ENCODE measurements at places on chromosomes 1 and 21. TPM values are rescaled to one million over a fixed set of nuclear protein-coding genes. Genes with fewer than 3 reads are reported as not detected.

Gene MROH7
- 5.9 TPM for polyA plus RNA-seq

DNA sequence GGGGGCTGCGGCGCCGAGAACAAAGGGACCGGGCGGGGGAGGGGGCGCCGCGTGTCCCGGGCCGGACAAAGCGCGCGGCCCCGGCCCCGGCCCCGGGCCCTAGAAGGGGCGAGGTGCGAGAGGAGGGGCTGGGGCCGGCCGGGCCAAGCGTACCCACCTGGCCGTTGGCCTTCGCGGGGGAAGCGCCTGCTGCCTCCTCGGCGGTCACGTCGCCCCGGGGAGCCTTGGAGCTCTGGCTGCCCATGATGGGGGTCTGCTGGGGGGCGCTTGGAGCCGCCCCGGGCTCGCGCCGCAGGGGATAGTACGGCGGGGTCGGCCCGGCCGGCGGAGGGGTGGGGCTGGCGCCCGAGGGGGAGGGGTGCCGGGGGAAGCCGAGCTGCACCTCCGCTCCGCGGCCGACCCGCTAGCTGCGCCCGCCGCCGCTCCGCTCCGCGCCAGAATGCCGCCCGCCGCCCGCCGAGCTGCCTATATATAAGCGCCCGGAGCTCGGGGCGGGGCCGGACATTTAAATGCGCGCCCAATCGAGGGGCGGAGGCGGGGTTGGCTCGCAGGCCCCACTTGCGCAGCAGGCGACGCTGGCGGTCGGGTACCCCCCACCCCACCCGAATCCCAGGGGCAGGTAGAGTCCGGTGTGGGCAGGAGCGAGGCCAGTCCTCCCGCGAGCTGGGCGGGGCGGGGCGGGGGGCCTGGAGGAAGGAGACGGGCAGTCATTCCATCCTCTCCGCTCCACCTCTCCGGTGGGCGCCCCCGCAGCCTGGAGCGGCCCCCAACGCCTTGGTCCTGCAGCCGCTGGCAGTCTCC lies at the start of gene MARCKSL1:
TSS of gene MARCKSL1 (minus strand) at position 444 of the 801 bp plus-strand sequence. CDS start at position 244, 200 bp downstream.
- peak; percentile 73 for DNase-seq

Gene FCRL6
- polyA plus RNA-seq, result not detected

DNA sequence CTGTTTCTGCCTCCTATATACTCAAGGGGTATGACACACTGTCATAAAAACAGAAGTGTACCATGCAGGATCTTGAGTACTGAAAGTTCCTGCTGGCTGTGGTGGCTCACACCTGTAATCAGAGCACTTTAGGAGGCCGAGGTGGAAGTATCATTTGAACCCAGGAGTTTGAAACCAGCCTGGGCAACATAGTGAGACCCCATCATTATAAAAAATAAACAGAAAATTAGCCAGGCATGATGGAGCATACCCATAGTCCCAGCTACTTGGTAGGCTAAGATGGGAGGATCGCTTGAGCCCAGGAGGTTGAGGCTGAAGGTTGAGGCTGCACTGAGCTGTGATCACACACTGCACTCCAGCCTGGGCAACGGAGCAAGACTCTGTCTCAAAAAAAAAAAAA lies 20.1 kb downstream of the ERI3 start:
- no peak for DNase-seq

Gene ATP1A2
- 87.0 TPM for polyA plus RNA-seq

DNA sequence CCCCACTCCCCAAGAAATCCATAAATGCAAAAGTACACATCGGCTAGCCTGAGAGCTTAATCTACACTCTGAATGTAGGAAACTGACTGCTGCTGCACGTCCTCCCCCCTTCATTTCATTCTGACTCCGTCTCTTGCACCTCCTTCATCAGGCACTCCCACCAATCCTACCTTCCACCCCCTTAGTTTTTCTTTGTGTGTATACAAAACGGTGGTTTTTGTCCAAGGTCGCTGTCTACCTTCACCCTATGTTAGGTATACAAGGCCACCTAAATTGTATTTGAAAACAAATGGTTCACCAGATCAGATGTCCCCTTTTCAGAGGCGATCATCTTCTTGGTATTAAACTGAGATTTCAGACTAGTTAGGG lies 1.9 kb downstream of the WDR26 start:
- no peak for DNase-seq

DNA sequence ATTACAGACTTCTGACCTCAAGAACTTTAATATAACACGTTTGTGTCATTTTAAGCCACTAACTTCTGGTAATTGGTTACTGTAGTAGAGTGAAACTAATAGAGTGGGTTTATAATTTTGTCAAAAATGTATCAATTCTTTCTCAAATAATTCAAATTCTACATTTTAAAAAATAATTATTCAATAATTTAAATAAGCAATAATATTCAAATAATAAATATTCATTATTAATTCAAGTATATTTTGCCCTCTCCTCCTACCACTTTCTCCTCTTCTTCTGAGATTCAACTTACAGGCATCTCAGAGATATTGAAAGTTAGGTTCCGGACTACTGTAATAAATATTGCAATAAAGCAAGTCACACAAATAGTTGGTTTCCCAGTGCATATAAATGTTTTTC lies 1107.1 kb downstream of the KCNT2 start:
- no peak for DNase-seq

DNA sequence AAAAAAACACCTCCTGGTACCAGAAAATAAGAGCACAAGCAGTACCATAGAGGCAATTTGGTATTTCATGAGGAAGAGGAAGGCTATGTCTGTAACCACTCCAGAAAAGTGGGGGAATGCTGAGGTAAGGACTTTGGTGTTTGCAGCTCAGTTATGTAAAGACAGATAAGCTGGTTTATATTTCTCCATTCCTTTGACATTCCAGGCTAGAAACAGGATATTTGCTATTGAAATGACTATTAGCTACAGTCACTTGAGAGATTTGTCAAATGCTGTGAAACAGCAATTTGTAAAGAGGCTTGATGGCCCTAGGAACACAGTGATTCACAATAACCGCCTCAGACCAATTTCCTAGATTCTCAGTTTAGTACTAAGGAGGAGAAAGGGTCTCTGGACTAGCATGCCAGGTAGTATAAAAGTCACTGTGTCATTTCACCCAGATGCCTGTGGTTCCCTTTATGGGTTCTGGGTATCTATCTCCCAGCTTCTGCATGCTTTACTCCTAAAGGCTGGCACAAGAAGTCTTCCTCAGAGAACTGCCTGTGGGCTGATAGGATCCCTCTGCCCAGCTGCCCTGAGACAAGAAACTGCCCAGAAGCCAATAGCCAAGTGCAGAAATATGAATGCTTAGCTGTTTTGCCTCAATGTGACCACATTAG lies 80.5 kb downstream of the VCAM1 start:
- no peak for DNase-seq
